Caki2 (cell line): ENCODE measurements at places on chromosomes 11 and 22.

DNA sequence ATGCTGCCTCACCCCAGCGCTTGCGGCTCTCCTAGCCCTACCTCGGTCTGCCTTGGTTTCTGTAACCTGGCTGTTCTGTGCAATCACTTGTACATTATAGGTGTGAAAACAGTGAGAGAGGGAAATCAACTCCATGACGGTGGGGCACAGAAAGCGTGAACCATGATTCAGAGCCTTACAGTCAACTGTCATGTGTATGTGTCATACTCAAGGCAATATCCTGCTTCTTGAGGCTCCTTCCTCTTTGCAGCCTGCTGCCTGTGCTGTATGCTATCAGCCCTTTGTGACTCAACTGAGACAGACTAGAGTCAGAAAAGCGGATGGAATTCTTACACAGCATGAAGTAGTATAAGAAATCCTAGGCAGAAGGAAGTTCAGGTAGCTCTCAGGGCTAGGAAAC, 2.1 kb downstream of the NRIP3 start:
- DNase-seq: peak; percentile 48

DNA sequence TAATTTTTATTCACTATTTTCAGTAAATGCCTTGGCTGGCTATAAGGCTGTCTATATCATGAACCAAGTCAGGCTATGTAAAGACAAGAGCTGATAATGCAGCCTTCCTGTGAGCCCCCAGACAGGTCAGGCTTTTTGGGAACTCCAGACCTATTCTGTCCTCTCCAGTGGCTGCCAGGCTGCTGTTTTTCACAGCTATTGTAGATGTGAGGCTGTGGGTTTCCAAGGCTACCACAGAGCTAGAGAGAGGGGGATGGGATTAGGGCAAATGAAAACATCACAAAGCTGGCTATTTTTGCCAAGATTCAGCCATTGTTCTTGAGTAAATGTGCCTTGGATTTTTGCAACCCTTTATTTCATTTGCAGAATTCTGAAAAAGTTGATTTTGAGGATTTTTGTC, 55.7 kb upstream of the SORL1-AS1 start:
- no peak for DNase-seq

DNA sequence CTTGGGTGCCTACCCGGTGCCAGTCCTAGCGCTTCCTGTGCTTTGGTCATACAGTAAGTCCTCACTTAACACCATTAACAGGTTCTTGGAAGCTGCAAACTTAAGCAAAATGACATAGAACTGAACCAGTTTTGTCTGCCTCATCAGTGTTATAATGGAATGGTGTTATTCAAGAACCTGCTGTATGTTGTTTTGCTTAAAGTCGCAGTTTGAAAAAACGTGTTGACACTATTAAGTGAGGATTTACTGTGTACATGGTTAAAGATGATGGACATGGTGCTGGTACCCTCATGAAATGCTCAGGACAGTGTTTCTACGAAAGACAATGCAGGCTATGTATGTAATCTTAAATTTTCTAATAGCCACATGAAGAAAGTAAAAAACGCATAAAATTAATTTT, 41.3 kb downstream of the PPP6R3 start:
- DNase-seq: no peak

DNA sequence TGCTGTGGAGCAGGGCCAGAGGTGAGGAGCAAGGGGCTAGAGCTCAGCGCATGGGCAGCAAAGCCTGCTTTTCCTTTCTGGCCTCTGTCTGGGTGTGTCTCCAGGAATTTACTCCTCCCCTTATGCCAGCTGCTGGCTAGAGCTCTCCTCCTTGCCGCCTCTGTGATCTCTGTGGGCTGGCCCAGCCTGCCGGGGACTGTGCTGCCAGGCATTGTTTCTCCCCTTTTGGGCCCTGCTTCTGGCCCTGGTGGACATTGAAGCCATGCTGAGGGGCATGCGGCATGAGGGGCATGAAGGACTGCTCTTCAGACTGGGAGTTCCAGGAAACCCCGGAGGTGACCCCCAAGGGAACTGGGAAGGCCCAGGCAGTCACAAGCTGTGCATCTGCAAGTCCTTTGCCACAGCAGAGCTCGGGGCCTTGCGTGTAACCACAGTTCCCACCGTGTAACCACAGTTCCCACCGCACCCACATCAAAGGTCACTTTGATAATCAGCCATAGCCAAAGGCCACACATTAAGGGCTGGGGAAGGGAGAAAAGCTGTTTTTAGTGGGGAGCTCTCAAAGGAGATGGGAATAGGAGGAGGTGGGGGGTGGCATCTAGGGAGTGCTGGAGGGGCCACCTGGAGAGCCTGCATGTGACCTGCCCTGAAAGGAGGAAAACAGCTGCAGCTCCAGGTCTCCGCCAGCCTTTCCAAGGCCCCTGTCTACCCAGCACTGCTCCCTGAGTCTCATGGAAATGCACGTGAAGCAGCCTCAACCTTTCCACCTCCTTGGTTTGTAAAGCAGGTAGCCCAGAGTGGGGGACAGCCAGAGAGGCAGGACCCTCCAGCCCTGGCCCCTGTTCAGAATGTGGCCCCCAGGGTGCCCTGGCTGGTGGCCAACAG, 62.3 kb downstream of the PPFIBP2 start:
- DNase-seq: peak; percentile 29

DNA sequence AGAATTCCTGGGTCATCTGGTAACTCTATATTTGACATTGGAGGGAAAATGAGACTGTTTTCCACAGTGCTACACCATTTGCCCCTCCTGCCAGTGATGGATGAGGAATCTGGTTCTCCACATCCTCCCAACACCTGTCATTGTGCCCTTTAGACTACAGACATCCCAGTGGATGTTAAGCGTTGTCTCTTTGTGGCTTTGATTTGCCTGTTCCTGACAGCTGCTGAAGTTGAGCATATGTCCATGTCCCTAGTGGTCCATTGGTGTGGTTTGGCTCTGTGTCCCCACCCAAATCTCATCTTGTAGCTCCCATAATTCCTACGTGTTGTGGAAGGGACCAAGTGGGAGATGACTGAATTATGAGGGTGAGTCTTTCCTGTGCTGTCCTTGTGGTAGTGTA, 88.5 kb downstream of the BRD1 start:
- DNase-seq: no peak

GRCh38 chr11:94134651-94135512, 6.2 kb downstream of the PANX1 start:
- DNase-seq: peak; percentile 56

DNA sequence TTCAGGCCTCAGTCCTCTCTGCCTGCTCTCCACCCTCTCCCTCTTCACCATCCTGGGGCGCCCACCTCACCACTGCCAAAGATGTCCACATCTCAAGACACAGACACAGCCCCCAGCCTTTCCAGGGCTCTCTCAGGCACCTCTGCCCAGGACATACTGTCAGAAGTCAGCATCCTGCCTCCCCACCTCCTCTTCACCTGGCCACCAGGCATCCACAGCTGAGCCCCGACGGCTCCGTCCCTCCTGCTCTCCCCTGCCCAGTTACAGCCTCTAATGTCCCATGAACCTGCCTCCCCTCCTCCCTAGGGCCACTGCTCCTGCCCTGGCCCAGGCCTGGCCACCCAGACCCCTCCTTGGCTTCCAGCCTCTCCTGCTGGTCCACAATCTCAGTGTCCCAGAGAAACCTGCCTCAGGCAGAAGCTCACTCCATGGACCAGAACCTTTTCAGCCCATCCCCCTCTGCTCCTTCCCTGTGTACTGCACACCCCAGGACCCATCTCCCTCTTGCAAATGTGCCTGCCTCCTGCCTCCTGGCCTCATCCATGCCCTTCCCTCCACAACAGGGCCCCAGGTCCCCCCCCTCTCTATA, 3.2 kb downstream of the LTBP3 start:
- DNase-seq: no peak

- peak; percentile 55 for DNase-seq
These were observed 1.0 kb downstream of the KIAA1671 start for GRCh38 chr22:24953384-24954113.
